ENCODE measurements at places on chromosomes 2 and 18. TPM values are rescaled to one million over a fixed set of nuclear protein-coding genes. Genes with fewer than 3 reads are reported as not detected.

Gene ST8SIA5
- not detected for total RNA-seq

Gene LBX2
- total RNA-seq, result 1.5 TPM

Gene UBXN2A
- 14.1 TPM for total RNA-seq

Gene OSR1
- total RNA-seq, result 15.5 TPM

Gene UGT1A4
- total RNA-seq, result not detected

Gene CGREF1
- 0.74 TPM for total RNA-seq

Gene STK17B
- total RNA-seq, result 54.0 TPM

- no peak for DNase-seq
Observed at GRCh38 chr2:100884145-100884621, 64.2 kb downstream of the NPAS2 start.

DNA sequence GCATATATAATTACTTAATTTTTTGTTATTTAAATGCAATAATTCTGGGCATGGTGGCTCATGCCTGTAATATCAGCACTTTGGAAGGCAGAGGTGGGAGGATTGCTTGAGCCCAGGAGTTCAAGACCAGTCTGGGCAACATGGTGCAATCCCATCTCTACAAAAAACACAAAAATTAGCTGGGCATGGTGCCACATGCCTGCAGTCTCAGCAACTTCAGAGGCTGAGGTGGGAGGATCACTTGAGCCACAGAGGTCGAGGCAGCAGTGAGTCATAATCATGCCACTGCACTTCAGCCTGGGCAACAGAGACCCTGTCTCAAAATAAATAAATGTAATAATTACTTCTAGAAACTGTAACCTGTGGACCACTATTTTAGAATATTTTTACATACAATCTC lies 21.5 kb upstream of the TMEM87B start:
- peak; percentile 49 for DNase-seq

GRCh38 chr18:48488388-48488850 lies 50.4 kb upstream of the CTIF start:
- peak; percentile 75 for DNase-seq

GRCh38 chr2:68806511-68807109 lies 64.6 kb downstream of the BMP10 start:
- no peak for DNase-seq

DNA sequence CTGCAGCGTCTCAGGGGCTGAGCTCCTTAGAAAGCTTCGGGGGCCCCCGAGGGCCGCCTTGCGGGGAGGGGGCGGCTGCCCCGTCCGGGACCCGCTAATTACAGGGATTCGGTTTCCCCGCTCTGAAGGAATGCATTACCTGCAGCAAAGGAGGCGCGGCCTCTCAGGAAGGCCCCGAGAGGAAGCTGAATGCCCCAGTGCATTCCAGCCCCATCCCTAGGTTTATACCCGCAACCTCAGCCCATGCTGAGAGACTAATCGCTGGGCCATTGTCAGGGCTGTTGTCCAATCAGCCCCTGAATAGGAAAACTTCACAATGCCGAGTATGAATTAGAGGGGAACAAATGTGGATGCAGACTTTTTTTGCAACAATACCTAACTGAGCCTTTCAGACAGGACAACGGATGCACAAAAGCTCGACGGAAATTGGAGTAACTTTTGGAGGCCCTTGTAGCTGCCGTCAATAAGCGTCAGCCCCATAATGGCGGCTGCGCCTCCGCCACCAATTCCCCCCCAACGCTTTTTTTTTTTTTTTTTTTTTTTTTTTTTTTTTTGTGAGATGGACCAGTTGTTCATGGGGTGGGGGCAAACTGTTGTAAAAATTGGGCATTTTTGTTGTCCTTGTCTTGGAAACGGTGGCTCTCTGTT lies 138.6 kb upstream of the SIX3 start:
- DNase-seq, result no peak

GRCh38 chr2:5035057-5035488 lies 657.1 kb upstream of the SOX11 start:
- DNase-seq, result no peak

DNA sequence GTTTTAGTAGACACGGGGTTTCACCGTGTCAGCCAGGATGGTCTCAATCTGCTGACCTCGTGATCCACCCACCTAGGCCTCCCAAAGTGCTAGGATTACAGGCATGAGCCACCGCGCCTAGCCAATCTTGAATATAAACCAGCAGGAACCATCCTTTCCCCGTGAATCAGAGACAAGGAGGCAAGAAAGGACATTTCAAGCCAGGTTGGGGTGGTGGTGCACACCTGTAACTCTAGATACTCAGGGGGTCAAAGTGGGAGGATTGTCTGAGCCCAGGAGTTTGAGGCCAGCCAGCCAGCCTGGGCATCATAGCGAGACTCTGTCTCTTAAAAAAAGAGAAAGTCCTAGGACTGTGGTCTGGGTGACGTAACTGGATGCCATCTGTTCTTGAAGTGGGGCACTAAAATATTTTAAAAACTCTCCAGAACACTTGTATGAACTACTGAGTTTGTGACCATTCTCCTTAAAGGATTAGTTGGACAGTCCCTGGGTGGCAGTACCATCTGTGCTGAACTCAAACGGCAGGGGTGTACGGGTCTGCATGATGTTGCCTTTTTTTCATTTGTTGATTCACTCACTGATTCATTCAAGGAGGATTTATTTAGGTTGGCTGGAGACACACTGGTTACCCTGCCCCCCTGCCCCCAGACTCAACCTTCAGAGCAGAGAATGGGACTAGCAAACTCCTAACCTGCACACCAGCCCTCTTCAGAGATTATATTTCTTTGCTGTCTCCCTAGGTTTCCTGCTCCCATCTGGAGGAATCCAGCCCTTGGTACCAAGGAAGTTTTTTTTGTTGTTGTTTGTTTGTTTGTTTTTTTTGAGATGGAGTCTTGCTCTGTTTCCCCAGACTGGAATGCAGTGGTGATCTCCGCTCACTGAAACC lies 2.9 kb upstream of the TLX2 start:
- DNase-seq, result no peak

- no peak for DNase-seq
Observed at GRCh38 chr2:42960842-42961180, 168.4 kb upstream of the HAAO start.
